Pancreas (tissue), 10 donors: ENCODE measurements at places on chromosomes 12 and 14. TPM values are rescaled to one million over a fixed set of nuclear protein-coding genes. Genes with fewer than 3 reads are reported as not detected.

DNA sequence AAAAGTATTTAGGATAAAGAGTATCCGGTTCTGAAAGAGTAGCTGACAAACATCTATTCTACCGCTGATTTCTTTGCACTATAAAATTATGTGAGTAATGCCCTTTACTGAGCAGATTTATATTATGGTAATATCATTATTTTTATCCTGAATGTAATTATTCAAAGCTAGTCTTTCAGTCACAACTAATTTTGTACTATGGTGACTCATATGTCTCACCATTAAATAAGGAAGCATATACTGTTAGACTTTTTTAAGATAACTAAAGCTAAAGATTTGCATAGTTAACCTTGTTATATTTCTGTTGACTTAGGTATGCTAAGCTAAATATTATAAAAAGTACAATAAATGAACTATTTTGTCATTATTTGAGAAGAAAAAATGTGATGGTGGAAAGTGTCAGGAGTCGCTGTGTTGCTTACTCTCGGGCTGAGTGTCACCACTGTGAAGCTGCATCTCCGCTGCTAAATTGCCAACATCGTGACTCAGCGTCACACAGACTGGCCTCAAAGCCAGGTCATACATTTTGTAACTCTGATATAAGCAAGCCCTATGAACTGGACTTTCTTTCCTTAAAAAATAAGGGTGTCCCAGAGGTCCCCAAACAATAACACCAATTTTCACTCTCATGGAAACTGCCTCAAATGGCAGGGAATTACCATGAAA lies 69.1 kb upstream of the SSTR1 start:
- DNase-seq, result no peak

DNA sequence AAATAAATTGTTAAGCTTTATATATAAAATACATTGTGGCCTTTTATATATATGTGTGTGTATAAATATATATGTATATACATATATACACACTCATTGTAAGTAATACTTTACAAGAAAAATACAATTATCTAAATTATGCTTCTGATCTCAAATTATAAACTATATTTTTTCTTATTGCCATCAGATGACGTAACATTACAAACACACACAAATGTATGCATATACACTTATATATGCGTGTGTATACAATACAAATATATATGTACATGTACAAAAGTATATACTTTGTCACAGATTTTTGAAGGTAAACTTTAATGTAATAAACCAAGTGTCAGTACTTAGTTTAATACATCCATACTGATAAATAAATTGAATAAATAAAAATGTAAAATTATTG lies 278.9 kb upstream of the LMO3 start:
- no peak for DNase-seq

DNA sequence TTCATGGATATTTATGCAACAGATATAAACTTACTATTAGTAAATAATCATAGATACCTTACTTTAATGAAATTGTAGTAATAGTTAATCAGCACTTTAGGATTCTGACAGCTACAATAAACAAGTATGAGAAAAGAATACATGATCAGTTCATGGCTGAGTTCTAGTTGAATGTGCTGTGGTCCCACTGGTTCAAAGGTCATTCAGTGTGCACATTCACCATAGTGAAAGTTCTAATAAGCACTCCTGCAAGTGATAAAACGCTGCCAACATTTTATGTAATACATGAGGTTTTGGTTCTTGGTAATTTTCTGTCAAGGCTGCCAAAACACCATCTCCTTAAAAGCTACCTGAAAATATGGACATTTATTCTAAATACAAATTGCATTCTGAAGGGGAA lies 92.6 kb downstream of the NUMB start:
- DNase-seq, result no peak

AHNAK2 gene
- 1.3 TPM for polyA plus RNA-seq

NELL2 gene
- polyA plus RNA-seq, result 0.77 TPM

DNA sequence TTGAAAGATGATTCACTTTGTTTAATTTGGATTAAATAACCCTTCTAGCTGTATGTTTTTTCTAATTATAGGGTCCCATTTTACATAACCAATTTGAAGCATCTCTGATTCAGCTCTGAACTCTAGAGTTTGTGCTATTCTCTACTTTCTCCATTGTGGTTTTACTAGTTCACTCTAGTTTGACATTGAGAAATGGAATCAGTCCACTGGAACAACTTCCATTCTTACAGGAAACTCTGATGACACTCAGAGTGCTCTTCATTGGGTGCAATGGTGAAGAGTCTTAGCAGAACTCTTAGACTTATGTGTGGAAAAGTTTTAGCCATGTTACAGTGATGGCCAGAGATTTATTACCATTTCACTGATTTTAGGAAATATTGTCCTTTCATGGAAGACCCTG lies 140.7 kb downstream of the DYRK2 start:
- DNase-seq, result no peak

KRT2 gene
- 0.02 TPM for polyA plus RNA-seq

LTBP2 gene
- polyA plus RNA-seq, result 1.8 TPM

DNA sequence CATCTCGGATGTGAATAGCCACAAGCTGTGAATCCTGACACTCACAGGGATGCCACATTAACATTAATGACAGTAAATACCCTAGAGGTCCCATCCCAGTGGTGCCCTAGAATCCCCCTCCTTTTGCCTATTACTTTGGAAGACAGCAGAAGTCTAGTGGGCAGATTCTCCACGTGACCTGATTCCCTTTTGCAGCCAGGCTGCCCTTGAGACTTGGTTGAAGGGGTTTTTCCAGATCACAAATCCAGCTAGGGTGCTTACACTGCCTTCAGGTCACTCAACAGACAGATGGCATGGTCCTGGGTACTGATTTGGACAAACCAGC lies 8.7 kb downstream of the HDAC7 start:
- no peak for DNase-seq

GRCh38 chr12:92424338-92424737 lies 278.5 kb upstream of the PLEKHG7 start:
- DNase-seq, result no peak

GRCh38 chr12:69497308-69498026 lies 27.3 kb downstream of the FRS2 start:
- no peak for DNase-seq

COX8C gene
- polyA plus RNA-seq, result not detected

DNA sequence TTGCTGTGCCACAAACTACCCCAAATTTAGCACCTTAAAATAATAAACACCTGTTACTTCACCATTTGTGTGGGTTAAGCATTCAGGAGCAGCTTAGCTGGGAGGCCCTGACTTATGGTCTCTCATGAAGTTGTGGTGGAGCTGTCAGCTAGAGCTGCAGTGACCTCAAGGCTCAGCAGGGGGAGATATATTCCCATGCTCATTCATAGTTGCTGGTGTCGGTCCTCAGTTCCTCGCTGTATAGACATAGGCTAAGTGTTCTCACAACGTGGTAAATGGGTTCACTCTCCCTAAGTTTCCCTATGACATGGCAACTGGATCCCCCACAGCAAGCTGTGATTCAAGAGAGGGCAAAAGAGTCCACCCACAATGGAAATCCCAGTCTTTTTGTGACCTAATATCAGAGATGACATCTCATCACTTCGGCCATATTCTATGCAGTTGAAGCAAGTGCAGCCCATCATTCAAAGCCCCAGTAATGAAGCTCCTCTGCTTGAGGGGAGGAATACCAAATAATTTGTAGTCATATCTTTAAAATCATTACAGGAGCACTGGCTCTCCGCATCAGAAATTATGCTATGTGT lies 41.1 kb downstream of the PRB3 start:
- peak; percentile 24 for DNase-seq

DNA sequence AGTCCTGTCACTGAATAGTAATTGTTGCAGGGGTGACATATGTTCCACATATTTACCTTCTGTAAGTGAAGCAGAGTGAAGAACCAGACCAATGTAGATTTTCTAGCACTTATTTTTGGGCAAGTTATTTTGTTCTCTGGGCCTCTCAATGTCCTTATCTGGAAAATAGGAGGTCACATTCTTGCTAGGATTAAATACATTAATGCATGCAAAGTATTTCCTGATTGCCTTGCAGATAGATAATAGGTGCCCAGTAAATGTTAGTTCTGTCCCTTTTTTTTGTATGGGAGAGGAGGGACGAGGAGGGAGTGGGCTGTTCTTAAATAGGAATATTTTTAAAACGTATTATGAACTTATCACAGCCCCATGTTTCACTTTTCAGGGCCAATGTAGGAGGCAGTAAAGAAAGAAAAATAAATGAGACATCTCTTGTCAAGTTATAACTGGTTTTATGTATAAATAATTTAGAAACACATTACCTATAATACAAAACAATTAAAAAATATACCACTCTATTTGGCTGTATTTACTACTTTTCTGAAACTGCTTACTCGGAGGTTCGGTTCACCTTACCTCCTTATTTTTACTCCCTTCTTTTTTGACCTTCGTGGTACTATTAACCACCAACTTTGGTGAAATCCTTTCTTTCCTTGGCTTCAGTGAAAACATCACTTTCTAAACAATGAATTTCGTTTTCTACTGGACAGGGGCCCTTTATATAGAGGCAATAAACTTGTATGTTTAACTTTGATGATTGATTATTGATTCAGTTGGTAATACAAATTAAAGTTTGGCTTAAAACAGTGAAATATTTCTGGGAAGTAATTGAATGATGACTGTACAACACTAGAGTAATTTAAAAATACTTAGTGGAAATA lies 41.9 kb downstream of the DIP2B start:
- no peak for DNase-seq

DNA sequence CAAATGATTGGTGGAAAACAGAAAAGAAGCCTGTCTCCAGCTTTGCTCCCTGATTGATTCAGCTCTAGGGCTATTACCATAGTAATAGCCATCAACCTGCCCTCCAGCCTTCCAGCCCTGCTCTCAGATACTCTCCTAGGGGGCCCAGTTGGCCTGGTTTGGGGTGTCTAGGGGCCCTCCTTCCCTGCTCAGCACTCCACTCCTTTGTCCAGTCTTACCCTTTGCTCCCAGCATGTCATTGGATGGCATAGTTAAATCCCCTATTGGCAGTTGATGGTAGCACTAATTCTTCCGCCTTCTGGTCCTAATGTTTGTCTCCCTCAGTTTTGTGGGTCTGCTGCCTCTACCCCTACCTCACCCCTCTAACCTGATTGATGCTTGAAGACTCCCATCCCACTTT lies 175.4 kb upstream of the PELI2 start:
- no peak for DNase-seq

- no peak for DNase-seq
Measured at GRCh38 chr14:78075033-78075432, 95.1 kb upstream of the NRXN3 start.

- no peak for DNase-seq
Measured at GRCh38 chr14:57831981-57832380, 33.9 kb downstream of the SLC35F4 start.

METTL3 gene
- polyA plus RNA-seq, result 45.8 TPM

GRCh38 chr14:63701606-63702299 lies 26.1 kb downstream of the SGPP1 start:
- DNase-seq, result no peak

SLC6A12 gene
- polyA plus RNA-seq, result 4.8 TPM

DNA sequence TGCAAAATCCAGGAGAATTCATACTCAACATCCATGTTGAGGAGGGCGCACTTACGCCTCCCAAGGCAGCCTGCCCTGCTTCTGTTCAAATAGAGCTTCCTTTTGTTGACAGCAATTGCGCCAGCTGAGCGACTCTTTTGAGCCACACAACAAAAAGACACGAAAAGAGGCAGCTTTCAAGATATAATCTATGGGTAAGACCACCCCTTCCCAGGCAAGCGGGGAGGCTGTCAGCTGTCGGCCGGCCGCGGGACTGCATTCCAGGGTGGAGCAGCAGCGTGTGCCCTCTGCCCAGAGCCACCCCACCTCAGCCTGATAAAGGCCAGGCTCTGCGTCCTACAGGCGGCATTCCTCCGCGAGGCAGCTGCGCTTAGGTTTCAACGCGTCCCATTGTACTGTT lies 15.8 kb upstream of the STAB2 start:
- DNase-seq, result peak; percentile 57

KLRC3 gene
- not detected for polyA plus RNA-seq

GRCh38 chr12:7012024-7012607 lies 6.2 kb downstream of the LPCAT3 start:
- DNase-seq, result no peak

FIGNL2 gene
- 0.15 TPM for polyA plus RNA-seq

GRCh38 chr14:100421756-100422470 lies 98.8 kb downstream of the SLC25A47 start:
- no peak for DNase-seq

TSPAN19 gene
- polyA plus RNA-seq, result 0.57 TPM

DNA sequence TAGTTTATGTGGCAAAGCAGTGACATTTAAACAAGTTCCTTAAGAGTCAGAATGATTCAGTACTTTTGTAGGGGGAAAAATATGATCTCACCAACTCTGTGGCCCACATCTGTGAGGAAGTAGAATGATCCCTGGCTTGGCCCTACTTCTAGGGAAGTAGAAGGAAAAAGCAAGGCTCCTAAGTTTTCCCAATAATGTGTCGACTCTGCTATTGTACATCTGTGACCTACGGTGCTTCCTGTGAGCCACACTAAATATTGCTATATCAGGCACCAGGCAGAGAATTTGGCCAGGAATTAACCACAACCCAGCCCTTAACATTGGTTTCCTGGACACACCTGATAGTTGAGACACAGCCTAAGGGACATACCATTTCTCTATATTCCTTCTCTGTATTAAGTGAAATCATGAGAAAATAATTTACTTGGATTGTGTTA lies 9.3 kb upstream of the NID2 start:
- DNase-seq, result no peak

KRT79 gene
- polyA plus RNA-seq, result not detected

LRIG3 gene
- polyA plus RNA-seq, result 7.2 TPM

ACOT6 gene
- polyA plus RNA-seq, result not detected

AQP2 gene
- 0.31 TPM for polyA plus RNA-seq

- no peak for DNase-seq
Measured at GRCh38 chr12:70353780-70354660, 12.1 kb upstream of the KCNMB4 start.

DNA sequence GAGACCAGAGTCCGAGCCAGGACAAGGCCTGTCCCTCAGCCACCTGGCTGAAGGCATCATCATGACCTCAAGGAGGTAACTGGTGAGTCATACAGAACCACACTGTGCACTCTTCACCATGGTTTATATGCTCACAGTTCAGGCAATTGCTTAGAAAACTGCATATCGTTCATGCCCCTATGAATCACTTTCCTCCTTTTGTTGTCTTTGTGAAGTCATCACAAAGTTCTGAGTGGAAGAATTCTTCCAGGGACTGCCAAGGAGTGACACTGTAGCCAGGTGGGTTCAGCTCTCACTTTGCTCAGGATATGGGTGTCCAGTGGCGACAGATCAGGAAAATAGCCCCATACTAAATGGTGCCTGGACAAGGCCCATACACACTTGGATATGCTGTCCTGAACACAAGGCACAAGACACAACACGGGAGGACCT lies 92.5 kb downstream of the DPF3 start:
- DNase-seq, result no peak

- DNase-seq, result no peak
Measured at GRCh38 chr14:61489512-61489911, 168.1 kb downstream of the PRKCH start.

DNA sequence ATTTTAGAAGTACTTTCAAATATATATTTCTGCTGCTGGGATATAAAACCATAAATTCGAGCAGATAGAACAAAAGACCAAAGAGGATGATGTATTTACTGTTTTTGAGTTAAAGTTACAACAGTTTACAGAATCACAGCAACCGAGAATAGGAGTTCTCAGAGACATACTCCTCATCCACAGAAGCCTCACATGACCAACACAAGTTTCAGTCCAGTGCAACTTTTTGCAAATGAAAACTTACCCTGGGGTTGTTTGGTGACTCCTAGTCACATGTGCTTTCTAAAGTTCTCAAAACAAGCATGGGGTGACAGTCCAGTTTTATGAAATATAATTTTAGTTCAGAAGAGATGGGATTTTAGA lies 117.1 kb downstream of the PRKCH start:
- DNase-seq, result no peak

- peak; percentile 60 for DNase-seq
Measured at GRCh38 chr12:75964150-75964549, 67.4 kb downstream of the PHLDA1 start.
